Effector CD8-positive, alpha-beta T cell (primary cell): ENCODE measurements at places on chromosomes 4 and X.

GRCh38 chrX:154548028-154548316, 552 bp downstream of the IKBKG start:
- no peak for DNase-seq

GRCh38 chr4:8700531-8700930, 108.0 kb downstream of the CPZ start:
- no peak for DNase-seq

DNA sequence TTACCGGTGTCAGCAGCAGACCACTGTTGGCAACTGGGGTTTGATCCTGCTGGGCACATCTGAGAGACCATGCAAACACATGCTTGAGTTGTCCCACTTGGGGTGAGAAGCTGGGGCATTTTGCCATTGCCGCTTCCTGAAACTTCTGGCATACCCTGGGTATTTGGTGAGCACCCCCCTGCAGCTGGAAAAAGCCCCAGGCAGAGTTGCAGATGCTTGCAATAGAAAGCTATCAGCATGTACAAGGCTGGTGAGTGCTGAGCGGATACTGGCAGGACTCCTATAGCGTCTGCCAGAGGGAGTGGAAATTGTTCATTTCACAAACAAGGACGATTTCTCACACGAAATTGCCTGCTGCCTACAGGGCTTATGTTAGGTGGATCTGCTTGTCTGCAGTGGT, 32.3 kb downstream of the SUPT20HL1 start:
- DNase-seq = no peak

DNA sequence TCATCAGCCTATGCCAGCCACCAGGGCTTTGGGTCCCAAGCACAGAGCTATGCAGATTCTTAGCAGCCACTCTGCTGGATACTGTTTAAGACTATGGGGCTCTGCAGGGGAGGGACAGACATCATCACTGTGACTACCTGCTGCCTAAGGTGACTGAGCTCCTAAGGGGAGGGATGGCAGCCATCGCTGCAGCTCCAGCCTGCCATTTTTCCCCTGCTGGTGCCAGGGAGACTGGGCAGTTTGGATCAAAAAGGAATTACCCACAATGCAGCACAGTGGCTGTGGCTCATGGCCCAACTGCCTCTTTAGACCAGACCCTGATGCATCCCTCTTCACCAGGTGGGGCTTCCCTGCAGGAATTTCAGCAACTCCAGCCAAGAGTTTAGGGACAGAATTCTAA, 28.6 kb upstream of the INPP4B start:
- DNase-seq = no peak

- no peak for DNase-seq
These were observed 200.3 kb downstream of the MID1 start for GRCh38 chrX:10420134-10420533.

DNA sequence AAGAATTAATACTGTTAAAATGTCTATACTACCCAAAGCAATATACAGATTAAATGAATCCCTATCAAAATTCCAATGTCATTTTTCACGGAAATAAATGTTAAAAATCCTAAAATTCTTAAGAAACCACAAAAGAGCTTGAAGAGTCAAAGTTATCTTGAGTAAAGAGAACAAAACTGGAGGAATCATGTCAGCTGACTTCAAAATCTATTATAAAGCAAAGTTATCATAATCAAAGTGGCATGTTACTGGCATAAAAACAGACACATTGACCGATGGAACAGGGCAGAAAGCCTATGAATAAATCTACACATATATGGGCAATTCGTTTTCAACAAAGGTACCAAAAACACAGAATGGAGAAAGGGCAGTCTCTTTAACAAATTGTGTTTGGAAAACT, 579.0 kb downstream of the INPP4B start:
- DNase-seq = no peak

- no peak for DNase-seq
These were observed 78.1 kb upstream of the GPM6B start for GRCh38 chrX:13894888-13895565.

DNA sequence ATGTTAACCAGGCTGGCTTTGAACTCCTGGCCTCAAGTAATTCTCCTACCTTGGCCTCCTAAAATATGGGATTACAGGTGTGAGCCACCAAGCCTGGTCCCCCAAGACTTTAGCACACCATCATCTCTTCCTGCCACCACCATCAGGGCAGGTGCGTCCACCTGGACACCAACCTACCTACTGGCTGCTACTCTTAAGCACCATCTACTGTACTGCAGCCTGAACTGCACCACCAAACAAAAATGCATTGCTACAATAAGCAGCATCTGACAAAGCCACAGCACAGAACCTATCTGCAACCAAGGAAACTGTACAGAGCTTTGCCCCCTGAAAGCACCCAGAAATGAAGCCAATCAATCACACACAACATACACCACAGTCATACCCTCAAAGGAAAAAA, 139.7 kb downstream of the EFHC2 start:
- DNase-seq = no peak

DNA sequence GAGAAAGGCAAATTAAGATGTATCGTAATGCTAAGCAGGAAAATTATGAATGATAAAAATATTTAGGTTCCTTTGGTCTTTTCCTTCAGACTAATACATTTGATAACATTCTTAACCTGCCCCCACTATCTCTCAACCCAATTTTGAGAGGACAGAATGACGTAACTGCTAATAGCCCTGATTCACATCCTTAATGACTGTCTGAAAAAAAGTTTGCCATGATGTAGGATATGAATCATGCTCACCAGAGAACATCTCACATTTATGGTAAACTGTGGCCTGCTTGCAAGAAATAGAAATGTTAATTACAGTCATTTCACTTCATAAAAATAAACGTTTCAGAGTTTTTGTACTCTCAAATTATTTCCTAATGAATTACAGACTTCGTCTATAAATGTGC, 128.0 kb upstream of the VEGFC start:
- no peak for DNase-seq

GRCh38 chr4:26884486-26884988, 23.9 kb downstream of the STIM2 start:
- no peak for DNase-seq

DNA sequence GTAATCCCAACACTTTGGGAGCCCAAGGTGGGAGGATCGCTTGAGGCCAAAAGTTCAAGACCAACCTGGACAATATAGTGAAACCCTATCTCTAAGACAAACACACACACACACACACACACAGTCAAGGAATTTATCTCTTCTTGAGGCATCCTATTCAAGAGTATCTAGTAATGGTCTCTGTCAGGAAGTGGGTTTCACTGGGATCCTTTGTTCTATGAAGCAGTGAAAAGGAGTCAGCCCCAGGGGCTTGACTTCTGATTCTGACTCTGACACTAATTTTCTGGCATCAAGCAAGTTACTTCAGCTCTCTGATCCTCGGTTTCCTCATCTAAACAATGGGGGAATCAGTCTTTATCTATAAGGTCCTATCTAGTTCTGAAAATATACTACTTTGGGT, 34.8 kb downstream of the UTP14A start:
- no peak for DNase-seq

GRCh38 chrX:40004921-40005291, 92.9 kb downstream of the BCOR start:
- DNase-seq = no peak

GRCh38 chr4:4721636-4722035, 137.8 kb upstream of the MSX1 start:
- DNase-seq = no peak

- no peak for DNase-seq
These were observed 24.8 kb upstream of the ACSL1 start for GRCh38 chr4:184850431-184851199.

DNA sequence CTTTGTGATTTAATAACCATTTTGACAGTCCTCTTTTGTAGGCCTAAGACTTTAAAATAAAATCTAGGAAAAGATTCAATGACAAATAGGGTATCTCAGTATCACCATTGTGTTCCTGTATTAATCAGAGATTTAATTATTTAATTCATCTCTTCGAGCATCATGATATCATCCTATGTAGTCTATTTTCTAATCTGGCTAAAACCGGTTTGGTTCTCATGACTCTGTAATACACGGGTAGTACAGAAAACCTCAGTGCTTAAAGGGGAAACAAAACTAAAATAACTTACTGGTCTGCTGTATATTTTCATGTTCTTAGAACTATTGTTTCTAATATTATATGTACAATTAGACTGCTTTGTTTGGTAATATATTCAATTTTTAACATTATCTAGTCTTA, 23.7 kb upstream of the FBXW7 start:
- DNase-seq = no peak

DNA sequence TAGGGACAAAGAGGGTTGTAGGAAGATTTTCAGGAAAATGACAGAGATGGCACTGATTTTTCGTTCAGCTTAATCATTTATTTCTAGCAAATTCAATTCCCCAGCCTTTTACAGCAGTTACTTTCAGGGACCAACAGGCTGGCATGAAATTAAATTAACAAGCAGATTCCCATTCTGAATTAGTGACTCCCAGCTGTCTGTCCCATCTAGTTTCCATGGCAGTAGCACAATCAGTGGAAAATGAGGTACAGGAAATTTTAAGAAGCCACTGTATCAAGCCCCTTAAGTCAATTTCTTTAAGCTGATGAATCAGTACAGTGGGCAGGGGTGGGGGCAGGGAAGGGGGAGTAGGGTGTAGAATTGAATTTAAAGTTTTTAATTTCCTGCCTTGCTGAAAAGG, 121.1 kb upstream of the TEX13C start:
- no peak for DNase-seq
